ENCODE measurements at places on chromosomes 5 and 9.

GRCh38 chr5:168827636-168828035, 248.5 kb upstream of the PANK3 start:
- no peak for DNase-seq

GRCh38 chr9:35069020-35069419, 3.4 kb downstream of the VCP start:
- DNase-seq, result no peak

DNA sequence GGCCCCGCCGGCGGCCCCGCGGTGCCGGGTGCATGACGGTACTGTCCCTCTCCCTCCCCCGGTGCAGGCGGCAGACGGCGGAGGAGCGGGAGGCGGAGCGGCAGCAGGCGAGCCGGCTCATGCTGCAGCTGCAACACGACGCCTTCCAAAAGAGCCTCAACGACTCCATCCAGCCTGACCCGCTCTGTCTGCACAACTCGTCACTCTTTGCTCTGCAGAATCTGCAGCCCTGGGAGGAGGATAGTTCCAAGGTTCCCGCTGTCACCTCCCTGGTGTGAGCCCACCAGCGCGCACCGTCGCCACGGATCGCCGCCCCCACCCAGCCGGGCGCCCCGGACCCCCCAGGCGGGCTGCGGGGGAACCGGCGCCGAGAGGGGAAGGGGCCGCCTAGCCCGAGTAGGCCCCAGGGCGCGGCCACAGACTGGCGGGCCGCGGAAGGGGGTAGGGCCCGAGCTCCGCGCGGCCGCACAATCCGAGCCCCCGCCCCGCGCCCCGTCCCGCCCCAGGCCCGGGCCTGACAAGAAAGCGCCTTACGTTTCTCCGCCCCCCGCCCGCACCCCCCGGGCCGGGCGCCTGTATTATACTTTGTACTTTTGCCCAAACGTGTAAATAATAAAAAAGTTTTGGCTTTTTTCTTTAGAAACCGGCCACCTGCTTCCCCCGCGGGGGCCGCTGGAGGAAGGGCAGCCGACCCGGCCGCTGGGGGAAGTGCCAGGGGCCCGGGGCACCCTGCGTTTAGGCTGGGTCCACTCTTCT, 2.5 kb downstream of the TLX3 start:
- DNase-seq, result peak; percentile 76

GRCh38 chr5:101009758-101010519, 106.9 kb upstream of the ST8SIA4 start:
- no peak for DNase-seq

GRCh38 chr9:98795970-98796363, 388 bp downstream of the ANKS6 start:
- peak; percentile 79 for DNase-seq

GRCh38 chr5:54022223-54022622, 288.1 kb downstream of the ARL15 start:
- no peak for DNase-seq

DNA sequence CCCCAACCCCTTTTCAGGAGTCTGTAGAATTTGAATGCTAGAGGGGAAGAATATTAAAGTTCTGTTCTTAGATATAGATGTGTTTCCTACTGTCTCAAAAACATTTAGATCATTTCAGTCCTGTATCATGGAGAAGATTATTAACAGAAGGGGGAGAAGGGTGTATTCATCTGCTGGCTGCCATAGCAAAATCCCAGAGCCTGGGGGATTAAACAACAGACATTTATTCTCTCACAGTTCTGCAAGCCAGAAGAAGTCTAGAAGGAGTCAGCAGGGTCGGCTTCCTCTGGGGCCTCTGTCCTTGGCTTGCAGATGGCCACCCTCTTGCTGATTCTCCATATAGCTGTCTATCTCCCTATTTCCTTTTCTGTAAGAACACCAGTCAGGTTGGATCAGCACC, 150.1 kb upstream of the OTULINL start:
- DNase-seq, result no peak

DNA sequence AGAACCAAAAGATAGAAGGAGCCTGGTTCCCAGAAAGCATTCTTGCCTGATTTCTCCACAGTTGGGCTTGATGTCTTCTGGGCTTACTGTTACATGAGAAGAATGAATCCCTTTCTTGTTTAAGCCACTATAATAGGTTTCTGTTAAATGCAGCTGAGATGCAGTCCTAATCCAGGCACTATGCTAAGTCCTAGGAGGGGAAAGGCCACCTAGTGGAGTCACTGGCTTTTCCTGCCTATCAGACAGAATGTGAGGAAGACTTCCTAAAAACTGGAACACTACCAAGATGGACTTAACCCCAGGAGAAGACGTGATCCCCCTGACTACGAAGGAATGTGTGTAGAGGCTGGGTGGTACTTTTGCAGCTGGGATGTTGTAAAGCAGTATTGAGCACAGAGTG, 34.3 kb upstream of the FSD1L start:
- DNase-seq, result peak; percentile 65

DNA sequence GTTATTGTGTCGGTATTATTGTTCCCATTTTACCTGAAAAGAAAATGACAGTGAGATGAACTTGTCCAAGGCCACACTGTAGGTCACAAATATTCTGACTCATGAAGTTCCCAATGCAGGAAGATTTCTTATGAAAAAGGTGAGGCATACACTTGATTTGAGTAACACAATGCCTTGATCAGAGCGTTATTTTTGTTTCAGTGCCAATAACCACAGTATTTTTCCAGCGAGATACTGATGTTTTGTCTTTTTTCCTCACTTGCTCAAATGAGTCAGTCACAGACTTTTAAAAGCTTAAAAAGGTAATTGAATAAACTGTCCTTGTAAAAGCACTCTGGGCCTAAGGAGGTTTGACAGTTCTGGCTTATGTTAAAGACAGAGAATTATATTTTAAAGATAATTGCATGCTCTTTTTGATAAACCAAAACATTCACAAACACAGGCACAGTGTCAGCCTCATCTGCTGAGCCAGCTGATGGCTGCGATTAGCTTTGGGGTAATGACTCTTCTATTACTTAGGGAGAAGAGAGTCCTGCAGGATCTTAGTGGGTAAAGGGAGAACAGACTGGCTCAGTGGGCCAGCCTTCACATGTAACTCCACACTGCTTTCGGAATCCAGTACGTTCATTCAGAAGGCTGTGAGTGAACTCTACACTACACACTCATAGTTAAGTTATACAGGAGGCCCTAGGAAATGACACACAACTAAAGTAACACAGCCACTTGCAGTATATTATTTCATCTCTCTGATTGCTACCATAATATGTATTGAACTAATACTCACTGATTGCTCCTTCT, 165.5 kb upstream of the CD180 start:
- DNase-seq, result no peak

DNA sequence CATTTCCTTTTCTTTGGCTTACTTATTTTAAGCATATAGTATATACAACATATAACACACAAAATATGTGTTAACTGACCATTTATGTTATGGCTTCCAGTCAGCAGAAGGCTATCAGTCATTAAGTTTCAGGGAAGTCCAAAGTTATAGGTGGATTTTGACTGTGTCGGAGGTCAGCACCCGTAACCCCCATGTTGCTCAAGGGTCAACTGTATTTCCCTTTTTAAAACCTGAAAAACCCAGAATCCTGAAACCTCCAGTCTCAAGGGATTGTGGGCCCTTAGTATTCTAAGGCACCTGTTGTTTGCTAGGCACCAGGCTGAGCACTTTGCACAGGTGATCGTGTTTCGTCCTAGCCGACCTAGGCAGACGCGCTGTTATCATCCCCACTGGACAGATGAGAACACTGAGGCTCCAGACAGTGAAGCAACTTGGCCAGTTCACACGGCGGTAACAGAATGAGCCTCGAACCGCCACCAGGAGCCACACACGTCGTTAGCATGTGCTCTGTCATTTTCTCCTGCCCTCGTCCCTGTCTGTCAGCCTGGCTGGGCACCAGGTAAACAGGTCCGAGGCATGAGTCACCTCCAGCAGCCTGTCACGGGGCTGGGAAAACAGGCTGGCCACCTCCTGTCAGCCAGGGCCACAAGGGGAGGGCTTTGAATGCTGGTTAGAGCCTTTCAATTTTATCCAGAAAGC, 39.9 kb downstream of the DUSP1 start:
- DNase-seq, result peak; percentile 1

DNA sequence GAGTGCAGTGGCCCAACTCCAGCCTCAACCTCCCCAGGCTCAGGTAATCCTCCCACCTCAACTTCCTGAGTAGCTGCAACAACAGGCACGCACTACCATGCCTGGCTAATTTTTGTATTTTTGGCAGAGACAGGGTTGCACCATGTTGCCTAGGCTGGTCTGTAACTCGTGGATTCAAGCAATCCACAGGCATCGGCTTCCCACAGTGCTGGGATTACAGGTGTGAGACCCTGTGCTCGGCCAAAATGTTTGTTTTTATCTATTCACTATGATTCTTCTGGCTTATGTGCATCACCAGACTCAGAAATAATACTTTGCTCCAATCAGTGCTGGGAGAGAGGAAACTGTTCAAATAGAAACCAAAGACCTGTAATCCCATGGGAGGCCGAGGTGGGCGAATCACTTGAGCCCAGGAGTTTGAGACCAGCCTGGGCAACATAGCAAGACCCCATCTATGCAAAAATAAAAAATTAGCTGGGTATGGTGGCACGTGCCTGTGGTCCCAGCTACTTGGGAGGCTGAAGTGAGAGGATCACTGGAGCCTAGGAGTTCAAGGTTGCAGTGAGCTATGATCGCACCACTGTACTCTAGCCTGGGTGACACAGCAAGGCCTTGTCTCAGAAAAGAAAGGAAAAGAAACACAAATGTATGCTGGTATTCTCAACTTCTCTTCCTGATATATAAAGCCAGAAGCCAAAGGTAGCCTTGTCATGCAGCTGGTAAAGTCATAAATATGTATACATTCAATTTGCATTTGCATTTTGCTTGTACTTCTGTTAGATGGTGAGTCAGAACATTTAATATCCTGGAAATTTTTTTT, 4.5 kb downstream of the PIP5K1B start:
- no peak for DNase-seq

DNA sequence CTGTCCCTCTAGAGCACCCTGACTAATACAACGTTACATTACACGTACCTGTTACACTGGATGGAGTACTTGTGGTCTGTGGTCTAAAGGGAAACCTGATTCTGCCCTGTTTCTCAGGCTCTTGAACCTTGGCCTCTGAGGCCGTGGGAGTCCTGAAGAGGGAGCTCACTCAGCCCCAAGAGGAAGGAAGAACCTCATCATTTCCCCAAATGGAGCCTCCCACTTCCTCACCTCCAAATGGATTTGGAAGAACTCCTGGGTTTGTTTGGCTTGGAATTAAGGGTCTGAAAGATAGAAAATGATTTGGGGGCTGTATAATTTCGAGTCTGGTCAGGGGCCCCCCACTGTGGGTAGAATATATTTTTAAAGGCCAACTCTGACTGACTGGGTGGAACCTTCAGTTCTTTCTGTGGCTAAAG, 200.2 kb downstream of the SEMA6A start:
- DNase-seq, result no peak

DNA sequence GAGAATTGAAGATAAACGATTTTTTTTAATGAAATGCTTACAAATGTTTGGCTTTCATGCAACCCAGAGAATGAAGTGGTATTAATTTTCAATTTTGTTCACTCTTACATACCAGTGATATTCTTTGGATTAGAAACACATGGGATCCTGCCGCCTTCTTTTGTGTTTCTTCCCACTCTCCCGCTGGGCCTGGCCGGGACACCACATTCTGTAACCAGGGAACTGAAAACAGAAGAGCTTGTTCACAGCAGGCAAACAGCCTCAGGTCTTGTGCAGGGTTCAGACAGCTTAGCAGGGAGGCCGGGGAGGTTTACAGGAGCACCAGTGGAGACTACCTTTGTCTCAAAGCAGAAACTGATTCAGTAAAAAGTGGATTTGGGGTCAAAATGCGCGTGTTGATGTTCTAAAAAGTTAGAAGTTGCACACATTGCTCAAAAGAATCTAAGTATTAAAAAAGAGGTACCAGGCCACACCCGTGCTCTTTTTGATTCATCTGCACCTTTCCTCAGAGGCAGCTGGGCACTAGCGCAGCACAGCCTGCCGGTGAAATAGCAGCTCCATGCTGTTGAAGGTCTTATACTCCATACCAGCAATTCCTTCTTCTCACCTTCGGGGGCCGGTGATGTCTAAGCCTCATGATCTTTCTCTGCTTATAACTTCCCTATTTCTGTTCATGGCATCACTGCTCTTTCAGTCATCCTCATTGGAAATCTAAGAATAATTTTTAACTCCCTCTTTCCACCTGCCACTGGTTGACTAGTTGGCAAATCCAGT, 67.1 kb downstream of the GRAMD2B start:
- peak; percentile 10 for DNase-seq

GRCh38 chr9:81318571-81318970, 370.8 kb downstream of the TLE1 start:
- DNase-seq, result peak; percentile 52

DNA sequence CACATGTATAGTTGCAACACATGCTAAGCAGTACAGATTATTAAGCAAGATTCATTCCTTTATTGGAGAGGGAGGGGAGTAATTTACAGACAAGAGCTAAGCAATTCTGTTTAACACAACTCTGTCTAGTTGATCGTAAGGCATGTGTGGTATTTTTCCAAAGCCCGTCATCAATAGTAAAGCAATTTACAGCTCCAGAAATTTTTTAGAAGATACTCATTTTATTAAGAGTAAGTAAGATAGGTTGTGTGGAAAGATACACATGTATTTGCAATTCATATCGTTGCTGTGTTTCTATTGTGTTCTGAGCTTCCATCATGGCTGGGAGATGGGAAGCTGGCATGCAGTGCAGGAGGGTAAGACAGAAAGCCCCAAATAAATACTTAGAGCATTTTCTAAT, 289.2 kb upstream of the TMEM161B start:
- no peak for DNase-seq

- no peak for DNase-seq
Observed at GRCh38 chr5:169719360-169720314, 82.6 kb downstream of the DOCK2 start.

DNA sequence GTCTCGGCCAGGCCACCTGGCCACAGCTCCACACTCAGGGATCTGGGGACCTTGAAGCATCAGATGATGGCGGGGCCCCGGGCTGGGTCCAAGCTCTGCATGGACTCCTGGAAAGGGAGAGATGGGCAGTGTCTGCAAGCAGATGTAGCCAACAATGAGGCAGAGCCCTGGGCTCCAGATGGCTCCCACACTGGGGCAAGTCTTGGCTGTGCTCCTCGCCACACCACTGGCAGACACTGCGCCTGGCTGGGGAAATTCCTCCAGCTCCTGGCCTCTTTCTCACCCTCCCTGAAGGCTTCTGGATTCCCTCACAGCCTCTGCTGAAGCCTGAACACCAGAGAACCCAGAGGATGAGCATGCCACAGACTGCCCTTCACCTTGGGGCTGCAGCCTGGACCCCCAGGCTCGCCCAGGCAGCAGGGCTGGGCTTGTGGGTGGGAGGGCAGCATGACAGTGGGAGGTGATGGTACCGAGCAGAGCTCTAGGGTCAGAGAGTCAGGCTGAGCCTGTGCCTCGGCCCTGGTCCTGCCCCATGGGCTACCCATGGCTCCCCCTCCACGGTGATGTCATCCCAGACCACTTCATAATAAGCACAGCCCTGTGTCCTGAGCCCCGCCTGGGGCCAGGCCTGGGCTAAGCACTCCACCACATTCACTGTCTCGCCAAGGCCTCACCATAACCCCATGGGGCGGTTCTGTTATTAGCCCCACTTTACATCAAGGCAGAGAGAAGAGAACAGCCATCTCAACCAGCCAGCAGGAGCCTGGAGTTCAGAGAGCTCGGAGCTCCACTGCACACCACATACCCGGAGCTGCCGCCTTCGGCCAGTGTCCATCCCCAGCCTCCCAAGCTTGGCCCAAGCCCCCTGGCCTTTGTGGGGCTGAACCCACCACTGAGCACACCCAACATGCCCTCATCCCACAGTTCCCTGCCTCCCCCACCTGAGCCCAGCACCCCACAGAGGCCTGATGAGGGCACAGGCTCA, 62.2 kb upstream of the ADAMTS2 start:
- DNase-seq, result no peak

GRCh38 chr5:89686081-89686765, 723.3 kb downstream of the CETN3 start:
- DNase-seq, result no peak

- DNase-seq, result no peak
Observed at GRCh38 chr5:111232311-111233051, 8.3 kb downstream of the CAMK4 start.

Data from NCI-H1417 (cell line).